HT1080 (cell line): ENCODE measurements at places on chromosomes 16 and 17. TPM values are rescaled to one million over a fixed set of nuclear protein-coding genes. Genes with fewer than 3 reads are reported as not detected.

The KRTAP1-1 gene
- not detected in 2 replicates for total RNA-seq

The CCL8 gene
- not detected in 2 replicates for total RNA-seq

The RSKR gene
- 2.8 and 5.8 TPM in 2 replicates for total RNA-seq

The ARHGAP23 gene
- 21.7 and 40.0 TPM in 2 replicates for total RNA-seq

The THUMPD1 gene
- 49.1 and 53.9 TPM in 2 replicates for total RNA-seq

The FBXO39 gene
- not detected in 2 replicates for total RNA-seq

The CDK12 gene
- total RNA-seq: 39.4 and 43.5 TPM in 2 replicates

The TMIGD1 gene
- total RNA-seq: not detected in 2 replicates

The KLHDC4 gene
- 28.7 and 29.7 TPM in 2 replicates for total RNA-seq

The LLGL2 gene
- total RNA-seq: not detected in 2 replicates

The ERAL1 gene
- total RNA-seq: 35.4 and 47.1 TPM in 2 replicates

The RASL10B gene
- 6.8 and 7.6 TPM in 2 replicates for total RNA-seq

The CDRT15 gene
- not detected in 2 replicates for total RNA-seq

The CIBAR2 gene
- total RNA-seq: not detected in 2 replicates

The KCNH6 gene
- not detected in 2 replicates for total RNA-seq

The DOC2A gene
- 0.10 and 0.63 TPM in 2 replicates for total RNA-seq
